ENCODE measurements at places on chromosomes 4 and X.

DNA sequence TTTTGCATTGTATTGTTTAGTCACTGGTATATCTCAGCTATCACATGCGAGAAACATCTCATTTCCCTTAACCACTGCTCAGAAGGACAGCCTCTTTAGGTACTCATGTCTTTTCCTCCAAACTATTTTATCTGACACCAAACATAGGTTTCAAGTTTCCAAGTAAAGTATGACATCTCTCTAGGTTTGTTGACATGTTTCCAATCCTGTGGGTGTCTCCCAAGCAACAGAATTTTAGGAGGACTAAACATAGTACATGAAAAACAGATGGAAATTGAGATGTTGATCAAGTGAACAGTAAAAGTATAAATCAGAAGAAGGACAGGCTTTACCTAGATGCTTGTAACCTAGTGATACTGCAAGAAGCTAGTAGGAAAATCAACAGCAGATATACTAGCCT lies 371.4 kb downstream of the DTHD1 start:
- DNase-seq, result no peak

DNA sequence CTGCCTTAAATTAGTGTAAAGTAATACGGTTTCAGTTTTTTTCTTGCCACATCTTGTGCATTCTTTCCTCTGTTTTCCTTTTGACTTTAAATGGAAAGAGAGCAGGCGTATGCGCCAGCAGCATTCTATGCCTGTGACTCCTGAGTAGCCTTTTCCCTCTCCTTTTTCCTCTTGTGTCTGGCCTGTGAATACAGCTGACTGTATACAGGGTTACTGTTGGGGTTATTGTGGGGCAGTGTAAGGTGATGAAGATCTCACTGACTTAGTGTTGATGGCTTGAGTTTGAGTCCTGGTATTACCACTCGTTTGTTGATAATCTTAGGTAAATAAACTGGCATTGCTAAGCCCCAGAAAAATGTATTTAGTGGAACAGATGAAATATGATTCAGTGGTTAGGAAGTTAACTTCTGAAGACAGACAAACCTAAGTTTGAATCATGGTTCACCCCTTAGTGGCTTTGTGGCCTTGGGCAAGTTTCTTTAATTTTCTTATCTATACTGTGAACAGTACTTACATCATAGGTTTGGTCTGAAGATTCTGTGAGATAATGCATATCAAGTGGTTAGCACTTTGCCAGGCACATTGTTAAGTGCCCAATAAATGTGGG lies 105.1 kb downstream of the FNIP2 start:
- no peak for DNase-seq

- DNase-seq, result no peak
These were observed 673 bp downstream of the CNGA2 start for GRCh38 chrX:151735219-151735618.

GRCh38 chr4:54971474-54971950 lies 153.9 kb downstream of the KDR start:
- peak; percentile 10 for DNase-seq

DNA sequence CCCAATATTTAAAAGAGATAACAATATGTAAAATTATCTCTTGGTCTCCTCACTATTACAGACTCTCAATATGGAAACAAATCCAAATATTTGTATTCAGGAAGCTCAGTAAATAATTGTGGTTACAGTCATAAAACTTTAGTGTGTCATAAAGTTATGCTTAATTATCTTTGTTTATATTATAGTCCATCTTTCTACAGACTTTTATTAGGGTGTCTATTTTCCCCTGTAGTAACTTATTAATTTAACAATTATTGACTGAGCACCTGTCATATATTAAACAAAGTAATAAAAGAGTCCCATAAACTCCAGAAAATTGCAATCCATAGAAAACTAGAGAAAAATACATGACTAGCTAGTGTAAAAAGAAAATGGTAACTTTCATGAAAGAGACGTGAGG lies 61.6 kb upstream of the GPM6A start:
- DNase-seq, result no peak

DNA sequence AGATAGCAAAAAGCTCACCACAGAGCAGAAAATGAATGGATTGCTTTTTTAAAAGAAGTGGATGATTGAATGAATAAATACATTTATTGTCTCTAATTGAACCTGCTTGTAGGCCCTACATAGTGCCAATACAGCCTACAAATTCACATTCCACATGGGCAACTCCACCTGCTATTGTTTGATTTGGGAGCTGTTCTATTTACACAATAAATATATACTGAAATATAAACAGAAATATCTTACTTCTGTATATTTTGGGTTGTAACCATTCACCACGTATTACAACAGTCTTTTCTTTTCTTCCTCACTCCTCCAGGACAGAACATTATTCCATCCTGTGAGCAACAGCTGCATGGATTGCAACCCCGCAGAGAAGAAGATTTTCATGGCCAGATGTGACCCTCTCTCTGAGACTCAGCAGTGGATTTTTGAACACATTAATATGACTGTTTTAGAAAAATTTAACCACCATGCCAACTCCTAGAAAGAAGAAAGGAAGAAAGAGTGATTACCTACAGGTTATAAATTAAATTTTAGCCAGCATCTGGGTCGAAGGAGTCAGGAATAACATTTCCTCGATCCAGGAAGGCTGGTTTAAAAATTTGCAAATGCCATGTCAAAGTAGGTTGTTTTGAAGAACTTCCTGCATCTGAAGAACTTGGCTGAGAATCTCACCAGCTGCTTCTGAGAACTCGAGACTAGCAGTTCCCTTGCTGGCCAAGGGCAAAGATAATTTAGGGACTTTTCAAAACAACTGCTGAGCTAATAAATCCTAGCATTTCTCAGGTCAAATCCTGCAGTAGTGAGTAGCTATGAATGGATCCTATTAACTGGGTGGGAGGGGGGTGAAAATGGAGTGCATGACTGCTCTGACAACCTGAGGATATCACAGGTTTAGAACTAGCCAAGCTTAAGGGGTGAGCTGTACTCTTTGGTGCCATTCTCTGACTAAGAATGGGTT lies 128.7 kb upstream of the GALNT7 start:
- no peak for DNase-seq

- peak; percentile 2 for DNase-seq
These were observed 42.4 kb upstream of the SLC2A9 start for GRCh38 chr4:10063544-10064300.

- DNase-seq, result no peak
These were observed 19.4 kb downstream of the NKX6-1 start for GRCh38 chr4:84479663-84480062.

DNA sequence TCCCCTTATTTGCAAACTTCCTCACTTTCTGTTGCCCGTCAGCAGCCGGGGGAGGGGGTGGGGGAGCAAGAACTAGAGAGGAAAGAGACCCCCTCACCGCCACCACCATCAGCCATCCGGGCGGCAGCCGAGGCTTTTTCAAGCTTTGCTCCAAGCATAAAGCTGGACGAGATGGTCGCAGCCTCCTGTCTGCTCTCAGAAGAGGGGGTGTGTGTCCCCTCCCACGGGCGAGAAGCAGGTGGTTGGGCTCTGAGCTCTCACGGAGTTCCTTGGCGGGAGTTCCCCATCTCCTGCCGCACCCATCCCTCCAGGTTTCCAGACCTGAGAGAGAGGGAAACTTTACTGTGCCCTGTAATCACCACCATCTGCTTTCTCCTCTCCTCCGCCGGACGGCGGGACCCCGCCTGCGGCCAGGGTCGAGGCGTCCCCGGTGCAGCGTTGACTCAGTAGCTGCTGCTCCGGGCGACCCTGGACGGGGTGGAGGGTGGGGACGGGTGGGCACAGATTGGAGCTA lies 4.7 kb upstream of the ARX start:
- DNase-seq, result no peak

DNA sequence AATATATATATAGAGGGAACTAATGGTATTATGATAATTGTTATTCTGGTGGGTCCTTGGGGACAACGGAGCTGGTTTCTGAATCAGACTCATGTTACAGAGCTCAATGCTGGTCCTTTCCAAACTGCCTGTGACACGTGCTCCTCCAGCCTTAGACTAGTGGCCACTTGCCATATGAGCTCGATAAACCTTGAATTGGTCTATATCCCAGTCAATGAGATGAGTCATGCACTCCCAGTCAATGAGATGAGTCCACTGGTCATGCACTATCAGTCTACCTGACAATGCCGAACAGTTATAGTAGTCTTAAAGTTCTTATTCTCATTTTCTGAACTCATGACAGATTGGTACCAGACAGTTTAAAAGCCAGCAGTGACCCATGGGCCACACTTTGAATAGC lies 325.2 kb downstream of the LDB2 start:
- DNase-seq, result no peak

DNA sequence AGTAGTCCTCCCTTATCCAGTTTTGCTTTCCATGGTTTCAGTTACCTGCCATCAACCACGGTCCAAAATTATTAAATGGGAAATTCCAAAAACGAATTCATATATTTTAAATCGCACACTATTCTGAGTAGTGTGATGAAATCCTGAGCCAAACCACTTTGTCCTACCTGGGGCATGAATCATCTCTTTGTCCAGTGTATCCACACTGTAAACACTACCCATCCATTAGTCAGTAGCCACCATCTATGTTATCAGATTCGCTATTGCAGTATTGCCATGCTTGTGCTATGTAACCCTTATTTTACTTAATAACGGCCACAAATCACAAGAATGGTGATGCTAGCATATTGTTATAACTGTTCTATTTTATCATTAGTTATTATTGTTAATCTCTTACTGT lies 704.6 kb downstream of the SMARCA1 start:
- DNase-seq, result no peak

DNA sequence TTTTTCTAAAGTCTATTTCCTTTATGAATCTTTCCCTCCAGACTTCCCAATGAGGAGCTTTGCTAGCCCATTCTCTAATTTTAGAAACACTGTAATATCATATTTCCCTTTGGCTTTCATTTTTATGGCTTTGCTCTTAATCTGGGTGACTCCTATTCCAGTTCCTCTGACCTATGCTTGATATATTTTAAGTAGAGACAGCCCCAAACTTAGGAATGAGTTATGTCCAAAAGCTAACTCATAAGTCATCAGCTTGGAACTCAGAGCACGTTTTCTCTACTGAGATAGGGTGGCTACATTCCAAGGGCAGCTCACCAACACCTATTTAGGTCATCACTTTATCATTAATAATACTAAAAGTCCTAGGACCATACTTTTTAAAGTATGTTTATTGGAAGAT lies 77.8 kb downstream of the OR13H1 start:
- no peak for DNase-seq

GRCh38 chrX:44245733-44246132 lies 97.7 kb downstream of the EFHC2 start:
- DNase-seq, result no peak

DNA sequence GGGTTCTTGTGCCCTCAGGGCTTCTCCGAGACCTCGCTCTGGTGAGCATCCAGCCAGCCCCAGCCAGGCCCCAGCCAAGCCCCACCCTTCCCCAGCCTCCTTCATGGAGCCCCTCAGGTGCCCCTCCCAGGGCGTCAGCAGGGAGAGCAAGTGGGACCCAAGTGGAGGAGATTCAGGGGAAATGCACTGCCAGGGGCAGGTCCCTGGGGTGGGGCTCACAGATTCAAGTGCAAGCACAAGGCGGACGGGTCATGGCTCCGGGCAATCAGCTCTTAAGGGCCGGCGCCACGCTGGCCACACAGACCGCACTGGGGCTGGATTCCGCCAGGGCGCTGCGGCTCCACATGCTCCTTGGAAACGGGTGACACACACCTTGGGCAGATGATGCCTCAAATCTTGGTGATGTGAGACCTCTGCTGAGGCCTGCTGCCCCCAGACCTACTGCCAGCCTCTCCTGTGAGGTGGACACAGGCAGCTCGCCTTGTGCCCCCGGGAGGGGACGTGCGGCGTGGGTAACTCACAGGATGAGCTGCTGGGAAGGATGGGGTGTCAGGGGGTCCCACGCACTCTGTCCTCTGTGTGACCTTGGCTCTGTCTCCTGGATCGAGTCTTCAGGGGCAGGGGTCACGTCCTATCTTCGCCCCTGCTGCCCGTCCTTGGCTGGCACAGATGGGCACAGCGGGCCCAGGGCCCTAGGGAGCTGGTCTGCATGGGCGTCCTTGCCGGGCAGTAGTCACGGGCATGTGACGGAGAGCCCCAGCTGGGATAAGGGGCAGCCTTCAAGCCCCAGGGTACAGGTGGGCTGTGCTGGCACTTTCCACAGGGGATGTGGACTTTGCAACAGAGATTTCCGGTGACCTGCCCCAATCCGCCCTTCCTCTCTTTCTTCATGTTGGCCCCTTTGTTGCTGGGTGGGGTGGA lies 17.1 kb downstream of the NAT8L start:
- no peak for DNase-seq

DNA sequence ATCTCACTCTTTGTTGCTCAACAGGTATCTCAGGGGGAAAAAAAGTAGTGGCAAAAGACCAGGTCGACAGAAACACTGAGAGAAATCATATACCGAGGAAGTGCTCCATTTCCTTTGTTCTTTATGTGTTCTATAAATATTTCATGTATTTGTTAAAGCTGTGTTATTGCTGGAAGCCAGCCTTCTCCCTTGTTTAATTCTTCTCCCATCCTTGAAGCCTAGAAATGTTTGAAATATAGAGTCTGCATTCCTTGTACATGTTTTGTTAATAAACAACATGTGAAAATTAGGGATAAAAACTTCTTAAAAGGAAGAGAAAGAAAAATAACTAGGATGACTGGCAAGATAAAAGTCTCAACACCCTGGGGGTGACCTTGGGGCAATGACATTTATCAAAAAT lies 186.2 kb downstream of the ANKRD50 start:
- no peak for DNase-seq

- no peak for DNase-seq
These were observed 459.8 kb upstream of the EPHA5 start for GRCh38 chr4:66130042-66130441.

GRCh38 chr4:153791746-153792617 lies 3.1 kb upstream of the SFRP2 start:
- no peak for DNase-seq

DNA sequence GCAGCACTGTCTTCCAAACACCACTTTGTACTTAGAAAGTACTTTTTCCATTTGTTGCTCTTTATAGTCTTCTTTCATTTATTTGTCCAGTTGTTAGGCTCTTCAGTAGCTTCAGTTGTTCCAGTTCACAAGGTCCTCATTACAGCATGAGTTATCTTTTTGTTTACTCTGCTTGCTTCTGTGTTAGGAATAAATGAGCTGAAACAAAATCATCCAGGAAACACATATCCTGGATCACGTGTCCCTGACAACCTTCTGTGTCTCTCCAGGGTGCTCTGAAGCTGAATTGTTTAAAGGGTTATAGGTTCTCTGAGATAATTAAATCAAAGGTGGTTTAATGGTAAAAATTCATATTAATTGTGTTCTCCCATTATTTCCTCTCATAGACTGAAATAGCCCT lies 19.9 kb upstream of the KLHL8 start:
- DNase-seq, result peak; percentile 14

DNA sequence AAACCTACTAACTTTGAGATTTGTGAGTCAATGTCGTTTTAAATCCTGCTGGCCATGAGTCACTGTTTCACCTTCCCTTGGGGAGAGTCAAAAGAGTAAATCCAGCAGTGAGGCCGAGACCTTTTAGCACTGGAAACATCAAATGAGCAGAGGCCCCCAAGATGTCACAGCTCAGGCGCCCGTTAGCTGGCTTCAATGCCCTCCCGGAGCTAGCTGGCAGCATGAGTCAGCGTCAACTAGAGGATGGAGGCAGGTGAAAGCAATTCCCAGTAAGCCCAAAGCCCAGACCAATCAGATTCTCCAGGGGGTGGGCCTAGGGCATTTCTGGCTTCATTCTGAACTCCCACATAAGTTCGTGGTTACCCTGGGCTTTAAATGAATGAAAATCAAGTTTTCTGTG lies 170.9 kb downstream of the CLCN4 start:
- no peak for DNase-seq
